Metanephros (tissue), 2 donors: ENCODE measurements at places on chromosomes 7 and 10. TPM values are rescaled to one million over a fixed set of nuclear protein-coding genes. Genes with fewer than 3 reads are reported as not detected.

The CPA2 gene
- total RNA-seq = 0.18 TPM

The OPN4 gene
- not detected for total RNA-seq

The PDLIM1 gene
- 27.2 TPM for total RNA-seq

The OPN1SW gene
- not detected for total RNA-seq

The SPDYE9 gene
- total RNA-seq = not detected

The EBLN1 gene
- total RNA-seq = not detected
